GM18507 (cell line): ENCODE measurements at places on chromosomes 7 and 10.

DNA sequence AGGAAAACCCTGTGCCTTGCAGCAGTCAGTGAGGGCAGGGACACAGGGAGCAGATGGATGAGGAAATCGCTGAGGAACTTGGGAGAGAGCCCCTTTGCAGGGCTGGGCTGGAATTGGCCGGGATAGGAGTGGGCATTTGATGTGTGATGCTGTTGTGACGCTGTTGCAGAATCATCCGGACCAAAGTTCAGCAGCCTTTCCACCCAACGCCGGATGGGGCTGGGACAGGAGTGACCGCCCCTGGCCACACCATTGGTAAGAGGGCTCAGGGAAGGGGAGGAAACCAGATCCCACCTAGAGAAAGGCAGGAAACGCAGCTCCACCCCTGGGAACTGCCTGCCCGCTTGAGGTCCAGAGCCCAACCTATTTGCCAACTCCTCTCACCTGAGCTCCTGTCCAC, 33.9 kb downstream of the PAX2 start:
- DNase-seq: no peak

DNA sequence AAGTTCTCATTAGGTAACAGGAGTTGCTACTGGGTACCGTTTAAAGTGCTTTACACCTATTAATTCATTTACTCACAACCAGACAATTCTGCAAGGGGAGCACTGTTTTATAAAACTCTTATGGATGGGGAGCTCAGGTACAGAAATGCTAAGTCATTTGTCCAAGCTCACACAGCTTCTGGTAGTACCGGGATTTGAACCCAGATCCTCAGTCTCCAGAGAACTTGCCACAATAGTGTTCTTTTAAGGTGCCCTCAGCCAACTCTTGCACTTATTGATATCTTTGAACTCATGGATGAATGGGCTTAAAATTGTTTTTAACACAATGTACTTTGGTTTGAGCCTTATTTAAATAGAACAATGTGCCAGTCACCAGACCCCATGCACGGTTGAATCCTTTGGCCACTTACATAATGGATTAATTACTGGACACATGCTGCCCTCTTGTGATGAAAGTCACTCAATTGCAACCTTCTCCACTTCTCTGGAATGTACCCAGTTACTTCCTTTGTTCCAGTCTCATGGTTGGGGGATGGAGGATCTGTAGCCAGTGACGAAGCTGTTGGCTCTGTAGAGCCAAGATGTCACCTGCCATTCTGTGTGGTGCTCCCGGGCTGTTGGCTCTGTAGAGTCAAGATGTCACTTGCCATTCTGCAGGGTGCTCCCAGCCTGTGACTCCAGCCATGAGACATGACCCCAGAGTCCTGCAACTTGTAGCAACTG, 65.6 kb downstream of the NOD1 start:
- DNase-seq: no peak

DNA sequence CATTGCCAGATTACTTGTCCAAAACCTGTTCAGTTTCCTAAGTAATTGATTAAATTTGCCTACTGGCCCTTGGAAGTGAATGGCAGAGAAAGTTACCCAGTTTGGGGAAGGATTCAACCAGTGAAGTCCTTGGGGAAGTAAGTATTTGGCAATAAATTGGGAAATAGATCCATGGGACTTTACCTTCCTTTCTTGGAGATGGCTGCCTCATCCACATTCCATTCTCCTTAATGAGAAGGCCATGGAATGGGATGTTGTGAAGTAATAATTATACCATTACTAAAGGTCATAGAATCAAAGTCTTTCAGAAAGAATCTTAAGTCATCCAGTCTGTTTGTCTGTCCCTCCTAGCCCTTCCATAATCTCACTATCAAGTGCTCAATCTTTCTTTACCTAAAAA, 4.5 kb upstream of the COPG2 start:
- DNase-seq: no peak

DNA sequence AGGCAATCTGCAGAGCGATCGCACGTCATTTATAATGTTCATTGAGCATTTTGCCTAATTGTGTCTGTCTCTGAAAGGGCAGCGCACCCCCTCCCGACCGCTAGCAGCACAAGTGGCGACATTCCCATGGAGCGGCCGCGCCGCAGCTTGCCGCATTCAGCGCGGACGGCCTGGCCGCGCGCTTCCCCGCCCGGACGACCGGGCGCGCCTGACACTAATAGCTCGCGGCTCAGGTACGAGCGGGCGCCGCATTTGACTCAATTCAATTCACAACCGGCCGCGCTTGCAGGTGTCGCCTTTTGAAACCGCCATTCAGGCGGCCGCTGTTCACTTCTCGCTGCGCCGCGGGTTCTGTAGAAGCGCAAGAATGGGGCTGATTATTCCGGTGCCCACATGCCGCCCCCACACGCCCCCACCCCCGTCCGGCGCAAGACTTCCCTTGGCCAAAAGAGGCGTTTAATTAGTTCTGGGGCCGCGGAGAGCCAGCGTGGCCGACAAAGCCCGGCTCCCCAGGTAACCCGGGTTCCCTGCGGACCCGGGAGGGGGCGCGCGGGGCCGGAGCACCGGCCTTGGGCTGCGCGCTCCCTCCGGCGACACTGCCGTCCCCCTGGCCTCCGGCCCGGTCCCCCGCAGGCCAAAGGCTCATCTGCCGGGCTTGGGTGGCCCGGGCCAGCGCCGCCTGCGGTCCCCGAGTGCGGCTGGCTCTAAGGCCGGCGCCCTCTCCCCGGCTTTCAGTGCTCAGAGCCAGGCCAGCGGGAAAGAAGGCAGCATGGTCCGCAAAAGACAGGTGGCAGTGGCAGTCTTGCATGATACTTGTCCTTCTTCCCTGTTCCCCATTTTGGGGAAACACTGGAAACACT, 18.7 kb upstream of the PTF1A start:
- no peak for DNase-seq

- no peak for DNase-seq
Measured at GRCh38 chr7:22150221-22150620, 204.5 kb upstream of the CDCA7L start.

DNA sequence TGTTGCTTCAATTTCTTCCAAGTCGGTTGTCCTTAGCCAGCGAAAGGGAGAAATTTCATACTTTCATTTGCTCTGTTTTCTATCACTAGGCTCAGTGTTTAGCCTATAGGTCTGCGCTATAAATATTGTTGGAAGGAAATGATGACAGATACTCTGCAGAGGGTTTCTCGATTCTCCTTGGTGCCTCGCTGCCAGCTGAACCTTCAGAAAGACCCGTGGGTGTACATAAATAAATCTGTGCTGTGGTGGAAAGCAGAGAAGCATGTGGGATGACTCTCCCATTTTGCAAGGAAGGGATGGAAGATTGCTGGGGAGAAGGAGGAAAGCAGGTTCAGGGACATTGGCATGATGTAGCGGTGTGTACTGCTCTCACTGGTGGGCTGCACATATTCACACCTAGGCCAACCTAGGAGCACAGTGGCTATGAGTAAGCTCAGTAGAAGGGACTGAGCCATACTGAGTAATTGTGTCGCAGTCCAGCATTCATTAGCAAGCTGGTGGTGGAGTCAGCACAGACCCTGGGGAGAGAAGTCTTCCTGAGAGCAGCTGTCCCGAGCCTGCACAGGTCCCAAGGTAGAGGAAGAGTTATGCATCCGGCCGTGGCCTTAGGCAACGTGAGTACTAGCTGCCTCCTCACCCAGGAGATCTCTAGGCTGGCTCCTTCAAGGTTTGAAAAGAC, 50.5 kb downstream of the PNLIPRP3 start:
- no peak for DNase-seq

GRCh38 chr7:133358708-133359107, 105.8 kb downstream of the EXOC4 start:
- DNase-seq: no peak

GRCh38 chr10:23702977-23703414, 264.1 kb downstream of the OTUD1 start:
- peak; percentile 22 for DNase-seq

GRCh38 chr10:27399871-27400270, 104.2 kb upstream of the RAB18 start:
- DNase-seq: no peak

DNA sequence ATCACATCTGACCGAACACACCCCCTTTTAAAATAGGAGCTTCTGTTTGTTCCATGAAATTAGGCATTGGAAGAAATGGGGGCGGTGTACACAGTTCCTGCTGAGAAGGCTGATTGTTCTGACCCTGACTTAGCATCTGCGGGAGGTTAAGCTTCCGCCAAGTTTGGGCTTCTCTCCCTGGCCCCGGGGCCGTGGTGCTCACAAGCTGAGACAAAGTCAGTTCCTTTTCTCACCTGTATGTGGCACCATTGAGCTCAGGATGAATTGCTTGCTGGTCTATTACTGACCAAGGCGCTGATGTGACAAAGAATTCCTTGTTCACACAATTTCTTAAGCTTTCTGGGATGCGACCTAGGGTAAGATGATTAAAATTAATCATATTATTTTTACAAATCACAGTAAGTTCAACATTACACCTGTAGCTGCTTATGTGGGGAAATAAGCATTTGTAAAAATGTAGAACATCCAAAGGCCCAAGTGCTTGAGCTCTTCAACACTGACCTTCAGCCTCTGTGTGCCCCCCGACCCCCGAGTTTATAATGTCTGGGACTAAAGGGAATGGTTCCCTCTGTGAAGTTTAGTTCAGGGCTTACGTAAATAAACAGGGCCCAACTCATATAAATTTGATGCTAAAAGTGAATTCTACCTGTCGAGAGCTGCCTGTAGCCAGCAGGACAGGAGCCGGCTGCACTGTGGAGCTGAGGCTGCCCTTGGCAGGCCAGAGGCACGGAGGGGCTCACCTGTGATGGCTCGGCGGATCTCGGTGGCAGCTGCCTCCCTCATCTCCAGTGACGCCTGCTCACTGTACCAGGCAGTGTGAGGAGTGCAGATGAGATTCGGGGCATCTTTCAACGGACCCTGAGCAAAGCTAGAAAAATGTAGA, 50.8 kb downstream of the ZRANB1 start:
- DNase-seq: no peak

- no peak for DNase-seq
Measured at GRCh38 chr10:111968647-111969046, 214.9 kb downstream of the GPAM start.

- no peak for DNase-seq
Measured at GRCh38 chr7:2967705-2968104, 76.0 kb downstream of the CARD11 start.

DNA sequence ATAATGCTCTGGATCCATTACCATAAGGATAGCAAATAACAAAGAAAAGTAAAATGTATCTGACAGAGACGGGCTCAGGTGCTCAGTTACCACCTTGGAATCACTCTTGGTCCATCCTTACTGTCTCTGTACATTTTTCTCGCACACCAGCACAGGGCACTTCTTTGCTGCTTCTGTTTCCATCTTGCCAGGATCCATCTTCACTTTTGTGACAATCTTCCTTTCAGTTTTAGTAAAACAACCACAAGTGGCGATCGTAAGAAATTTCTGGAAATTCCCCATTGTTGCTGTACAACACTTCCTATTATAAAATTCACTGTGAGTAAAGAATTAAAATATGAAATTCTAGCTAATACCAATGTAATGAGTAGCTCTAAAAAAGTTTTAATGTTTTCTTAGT, 695.5 kb downstream of the GRM8 start:
- no peak for DNase-seq

GRCh38 chr10:32155075-32155516, 98.9 kb upstream of the KIF5B start:
- DNase-seq: no peak

DNA sequence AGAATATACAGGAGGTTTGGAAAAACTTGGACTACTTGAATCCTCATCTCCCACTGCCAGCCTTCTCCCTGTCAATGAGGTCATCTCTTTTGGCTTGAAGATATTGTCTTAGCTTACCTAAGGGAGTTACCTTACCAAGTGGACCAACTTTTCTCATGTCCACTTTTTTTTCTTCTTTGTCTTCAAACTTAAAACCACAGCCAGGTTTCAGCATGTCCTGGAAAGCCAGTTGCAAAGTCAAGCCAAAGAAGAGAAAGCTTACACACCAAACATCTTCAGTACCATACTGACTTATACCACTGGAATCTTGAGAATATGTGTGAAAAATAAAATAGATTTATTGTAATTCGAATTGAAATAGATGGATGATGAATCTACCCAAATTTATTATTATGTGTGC, 520.5 kb downstream of the HTR7 start:
- DNase-seq: no peak

DNA sequence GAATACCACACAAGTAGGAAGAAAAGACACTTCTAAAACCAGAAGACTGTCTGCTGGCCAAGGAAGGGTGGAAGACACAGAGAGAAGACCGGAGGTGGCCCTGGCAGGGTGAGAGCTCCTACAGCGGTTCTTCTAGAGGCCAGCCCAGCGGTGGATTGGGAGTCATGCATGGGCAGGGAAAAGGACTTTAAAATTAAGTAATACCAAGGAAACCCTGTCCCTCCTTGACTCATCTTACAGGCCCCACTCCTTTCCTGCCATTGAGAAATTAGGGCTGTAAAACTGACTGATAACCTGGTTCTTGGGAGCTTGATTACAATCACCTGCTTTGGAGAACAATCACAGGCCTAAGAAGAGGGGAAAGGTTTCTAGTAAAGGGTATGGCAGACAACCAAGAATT, 16.1 kb downstream of the CALML3 start:
- DNase-seq: no peak

GRCh38 chr7:48078470-48078869, 10.6 kb upstream of the UPP1 start:
- no peak for DNase-seq

DNA sequence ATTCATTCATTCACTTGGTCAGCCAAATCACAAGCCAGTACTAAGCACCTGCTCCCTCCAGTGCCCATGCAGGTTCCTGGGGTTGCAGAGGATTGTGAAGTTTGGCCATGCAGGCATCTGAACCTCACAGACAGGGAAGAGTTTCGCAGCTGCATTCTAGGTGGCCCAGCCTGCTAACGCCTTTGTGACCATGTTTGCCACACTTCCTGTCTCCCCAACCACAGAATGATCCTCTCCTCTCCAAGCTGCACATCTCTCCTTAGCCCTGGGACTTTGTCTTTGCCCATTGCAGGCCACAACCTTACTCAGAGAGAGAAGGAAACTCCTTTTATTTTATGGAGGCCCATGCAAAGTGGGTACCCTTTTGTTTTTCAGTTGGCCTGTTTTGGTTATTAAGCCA, 31.8 kb downstream of the EPDR1 start:
- DNase-seq: no peak

DNA sequence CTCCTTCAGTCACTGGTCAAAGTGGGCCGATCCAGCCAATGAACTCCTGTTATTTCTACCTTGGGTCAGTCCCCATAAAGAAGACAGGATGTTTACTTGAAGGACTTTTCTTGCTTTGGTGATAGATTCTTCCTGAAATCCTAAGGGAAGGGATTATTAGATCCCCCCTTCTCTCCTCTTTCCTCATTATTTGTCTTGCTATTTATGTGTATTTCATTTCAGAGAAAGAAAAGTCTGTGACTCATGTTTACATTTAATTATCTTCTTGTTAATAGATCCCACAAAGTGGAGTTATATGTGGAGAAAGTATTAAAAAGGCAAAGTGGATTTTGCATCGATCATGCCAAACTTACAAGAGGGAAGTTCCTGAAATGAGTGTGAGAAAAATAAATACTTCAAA, 341.5 kb downstream of the PHTF2 start:
- no peak for DNase-seq

GRCh38 chr7:101542527-101543241, 86.4 kb downstream of the MYL10 start:
- DNase-seq: peak; percentile 33
